ENCODE measurements at places on chromosomes 3 and 15.

DNA sequence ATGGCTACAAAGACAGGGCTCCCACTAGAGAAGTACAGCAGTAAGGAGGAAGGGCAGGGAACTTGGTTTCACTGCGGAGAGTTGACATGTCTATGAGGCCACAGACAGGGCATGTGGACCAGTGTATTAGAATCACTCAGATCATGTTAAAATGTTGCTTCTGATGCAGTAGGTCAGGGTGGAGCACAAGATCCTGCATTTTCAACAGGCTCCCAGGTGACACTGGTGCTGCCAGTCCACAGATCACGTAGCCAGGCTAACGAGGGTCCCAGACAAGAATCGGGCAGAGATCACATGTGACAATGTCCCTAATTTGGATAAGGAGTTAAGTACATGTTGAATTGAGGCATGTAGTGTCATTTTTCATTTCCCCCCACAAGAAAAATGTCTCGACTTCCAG lies 73.6 kb downstream of the SPSB4 start:
- DNase-seq = no peak

DNA sequence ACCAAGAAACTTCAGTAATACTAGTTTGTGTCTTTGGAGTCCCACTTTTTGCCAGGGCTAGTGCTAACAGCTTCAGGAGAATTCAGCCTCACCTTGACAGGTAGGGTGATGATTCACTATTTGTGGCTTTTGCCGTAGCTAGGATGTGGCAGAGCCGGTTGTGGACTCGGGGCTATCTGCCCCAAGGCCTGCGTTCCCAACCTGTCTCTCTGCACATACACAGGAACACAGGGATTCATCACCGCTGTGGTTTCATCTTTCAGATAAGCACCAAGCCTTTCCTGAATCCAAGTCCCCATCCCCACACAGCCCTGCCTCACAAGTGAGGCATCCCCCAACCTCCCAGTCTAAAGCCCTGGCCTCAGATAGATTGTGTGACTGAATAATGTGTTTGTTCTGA lies 45.2 kb upstream of the POLG start:
- DNase-seq = no peak

DNA sequence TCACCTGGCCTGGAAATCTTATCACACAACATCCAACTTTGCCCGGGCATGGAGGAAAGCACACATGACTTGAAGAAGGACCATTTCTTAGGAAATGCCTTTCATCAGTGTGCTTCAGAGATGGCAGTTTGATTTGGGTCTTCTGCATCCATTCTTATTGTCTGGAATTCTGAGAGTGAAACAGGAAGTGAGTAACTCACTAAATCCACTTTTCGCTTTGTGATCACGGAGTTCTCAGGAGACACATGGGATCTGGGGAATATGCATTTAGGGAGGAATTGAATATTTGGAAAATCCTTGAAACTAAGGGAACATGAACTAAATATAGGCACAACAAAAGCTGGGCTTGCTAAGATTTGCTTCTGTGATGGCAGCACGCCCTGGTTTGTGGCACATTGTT lies 212.5 kb upstream of the FEZF2 start:
- DNase-seq = no peak

DNA sequence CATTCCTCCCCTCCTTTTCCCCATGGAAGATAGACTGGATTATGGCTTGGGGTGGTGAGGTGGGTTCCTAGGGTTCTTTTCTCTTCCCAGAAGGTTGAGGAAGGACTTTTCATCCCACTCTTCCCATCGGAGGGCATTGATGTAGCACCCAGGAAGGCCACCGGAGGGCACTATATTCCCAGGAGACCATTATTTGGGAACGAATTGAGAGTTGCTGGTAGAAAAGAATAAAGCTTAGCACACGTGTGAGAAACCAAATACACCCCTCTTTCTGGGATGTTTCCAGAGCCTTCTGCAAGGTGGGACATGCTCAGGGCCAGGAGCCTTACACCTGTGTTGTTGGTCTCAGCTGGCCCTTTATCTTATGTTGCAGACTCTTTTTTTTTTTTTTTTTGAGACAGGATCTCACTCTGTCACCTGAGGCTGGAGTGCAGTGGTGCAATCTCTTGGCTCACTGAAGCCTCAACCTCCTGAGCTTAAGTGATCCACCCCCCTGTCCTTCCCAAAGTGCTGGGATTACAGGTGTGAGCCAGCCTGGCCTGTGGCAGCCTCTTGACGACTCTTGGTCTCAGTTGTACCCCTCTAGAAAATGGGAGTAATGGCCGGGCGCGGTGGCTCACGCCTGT lies 6.3 kb upstream of the CDC25A start:
- no peak for DNase-seq

- DNase-seq = no peak
Observed at GRCh38 chr3:195407531-195408409, 35.0 kb downstream of the ACAP2 start.

DNA sequence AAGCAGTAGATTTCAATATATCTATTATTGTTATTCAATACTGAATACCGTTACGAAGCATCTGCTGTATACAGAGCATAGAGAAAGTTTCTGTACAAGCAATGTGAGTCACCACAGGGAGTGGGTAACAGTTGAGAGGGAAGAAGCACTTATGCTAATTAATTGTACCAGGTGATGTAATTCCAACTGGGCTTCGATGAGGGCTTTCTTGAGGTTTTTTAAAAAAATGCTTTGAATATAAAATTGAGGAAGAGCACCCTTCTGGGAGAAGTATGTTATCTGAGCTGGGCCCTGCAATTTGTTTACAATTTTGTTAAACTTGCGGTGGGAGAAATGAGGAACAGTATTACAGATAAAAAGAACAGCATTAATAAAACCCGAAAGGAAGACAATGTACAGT lies 197.9 kb downstream of the TPRG1 start:
- no peak for DNase-seq

DNA sequence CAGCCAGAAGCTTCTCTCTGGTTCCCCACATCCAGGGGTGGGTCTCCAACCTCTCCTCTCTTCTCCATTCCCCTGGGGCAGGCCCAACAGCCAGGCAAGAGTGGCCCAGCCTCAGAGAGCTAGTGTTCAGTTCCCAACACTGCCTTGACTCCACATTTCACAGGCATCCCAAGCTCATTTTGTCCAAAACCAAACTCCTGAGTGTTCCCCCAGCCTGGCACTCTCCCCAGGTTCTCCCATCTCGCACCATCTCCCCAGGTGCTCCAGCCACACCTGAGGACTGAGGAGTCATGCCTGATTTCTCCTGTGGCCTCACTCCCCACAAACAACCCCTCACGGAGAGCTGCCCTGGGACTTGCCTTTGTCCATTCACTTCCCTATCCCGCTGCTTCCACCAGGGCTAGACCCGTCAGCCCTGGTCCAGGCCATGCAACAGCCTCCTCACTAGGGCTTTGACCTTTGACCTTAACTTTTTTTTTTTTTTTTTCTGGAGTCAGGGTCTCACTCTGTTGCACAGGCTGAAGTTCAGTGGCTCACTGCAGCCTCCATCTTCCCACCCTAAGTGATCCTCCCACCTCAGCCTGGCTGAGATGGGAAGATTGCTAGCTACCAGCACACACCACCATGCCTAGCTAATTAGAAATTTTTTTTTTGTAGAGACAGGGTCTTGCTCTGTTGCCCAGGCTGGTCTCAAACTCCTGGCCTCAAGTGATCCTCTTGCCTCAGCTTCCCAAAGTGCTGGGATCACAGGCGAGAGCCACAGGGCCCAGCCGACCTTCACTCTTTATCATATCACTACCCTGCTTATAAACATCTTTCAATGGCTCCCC lies 3.9 kb upstream of the CSK start:
- no peak for DNase-seq

GRCh38 chr15:87976552-87976951 lies 280.0 kb downstream of the NTRK3 start:
- DNase-seq = no peak

GRCh38 chr15:31870328-31871165 lies 159.8 kb upstream of the CHRNA7 start:
- DNase-seq = peak; percentile 54

DNA sequence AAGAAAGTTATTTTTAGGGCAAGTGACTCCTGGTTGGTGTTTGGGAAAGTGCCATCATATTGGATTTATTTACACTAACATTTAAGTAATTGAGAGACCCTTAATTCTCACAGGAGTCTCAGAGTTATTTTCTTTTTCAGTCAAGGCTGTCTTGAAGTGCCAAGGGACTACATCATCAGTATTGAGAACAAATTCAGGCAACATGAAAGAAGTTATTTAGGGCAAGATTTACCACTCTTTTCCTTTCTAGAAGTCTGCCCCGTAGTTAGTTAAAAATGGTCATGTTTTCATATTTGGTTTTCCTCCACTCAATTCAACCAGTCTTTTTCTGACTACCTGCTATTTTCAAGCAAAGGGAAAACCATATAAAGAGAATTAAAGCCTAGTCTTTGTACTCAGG lies 6.1 kb downstream of the B4GALT4 start:
- DNase-seq = no peak

GRCh38 chr3:152452318-152452717 lies 183.6 kb downstream of the MBNL1 start:
- DNase-seq = no peak

DNA sequence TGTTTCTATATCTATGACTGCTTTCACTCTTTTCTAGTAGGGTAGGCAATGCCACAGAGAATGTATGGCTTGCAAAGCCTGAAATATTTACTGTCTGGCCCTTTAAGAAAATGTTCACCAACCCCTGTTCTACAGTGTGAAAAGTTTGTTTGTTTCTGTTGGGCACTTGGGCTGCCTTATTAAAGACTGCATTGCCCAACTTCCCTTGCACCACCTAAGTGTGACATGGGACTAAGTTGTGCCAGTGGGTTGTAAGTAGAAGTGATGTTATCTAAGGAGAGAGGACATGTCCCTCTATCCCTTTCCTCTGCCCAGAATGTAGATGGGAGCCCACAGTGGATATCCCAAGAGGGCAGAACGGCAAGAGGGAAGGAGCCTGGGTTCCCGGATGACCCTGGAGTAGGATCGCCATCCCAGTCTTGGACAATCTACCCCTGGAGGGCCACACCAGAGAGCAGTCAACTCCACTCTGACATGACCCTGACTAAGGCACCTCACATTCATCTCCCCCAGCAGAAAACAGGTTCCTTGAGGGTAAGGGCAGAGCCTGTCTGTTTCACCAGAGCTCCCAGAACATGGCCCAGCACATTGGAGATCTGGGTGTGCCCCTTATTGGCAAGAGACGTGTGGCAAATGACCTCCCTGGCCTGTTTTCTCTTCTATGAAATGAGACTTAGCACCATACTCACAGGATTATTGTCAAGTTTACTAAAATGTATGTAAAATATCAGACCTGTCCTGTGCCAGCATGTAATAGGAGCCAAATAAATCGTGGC lies 138.8 kb downstream of the SMAD6 start:
- no peak for DNase-seq

All from iPS DF 19.7 (cell line).